SHP77 treated with DMSO at 0.1 percent for 48 hours (cell line): ENCODE measurements at places on chromosomes 4 and X.

DNA sequence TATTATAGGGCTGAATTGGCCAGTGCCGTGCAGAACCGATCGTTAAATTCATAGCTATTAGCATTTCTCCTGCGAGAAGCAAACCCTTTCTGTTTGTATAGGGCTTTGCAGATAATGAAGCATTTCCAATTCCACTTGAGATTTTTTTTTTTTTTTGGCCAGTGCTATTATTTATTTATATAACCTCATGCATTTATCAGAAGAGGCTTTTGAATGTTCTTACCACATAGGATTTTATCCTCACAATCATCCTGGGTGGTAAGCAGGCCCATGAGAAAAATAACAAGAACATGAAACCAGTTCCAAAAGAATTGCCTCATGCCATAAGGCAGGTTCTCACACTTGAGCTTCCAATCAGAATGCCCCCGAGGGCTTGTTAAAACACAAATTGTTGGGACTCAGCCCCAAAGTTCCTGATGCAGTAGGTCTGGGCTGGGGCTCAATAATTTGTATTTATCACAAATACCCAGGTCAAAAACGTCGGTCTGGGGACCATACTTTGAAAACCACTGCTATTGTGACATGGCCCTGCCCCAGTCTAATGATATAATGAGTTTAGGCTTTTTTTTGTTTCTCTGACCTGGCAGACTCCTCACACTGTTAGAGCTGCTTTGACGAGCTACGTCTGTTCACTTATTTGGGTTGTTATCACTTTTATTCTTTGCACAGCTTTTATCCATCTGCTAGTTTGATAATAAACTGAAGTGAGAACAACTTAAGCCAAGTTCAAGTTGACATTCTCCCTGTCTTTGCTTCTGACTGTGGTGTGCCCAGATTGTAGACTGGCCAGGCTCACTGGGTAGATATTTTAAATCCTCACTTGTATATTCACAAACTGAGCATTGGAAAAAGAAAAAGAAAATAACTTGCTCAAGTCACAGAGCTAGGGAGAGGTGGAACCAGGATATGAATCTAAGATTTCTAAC is 20.1 kb downstream of the SUPT20HL1 start:
- DNase-seq, result no peak

DNA sequence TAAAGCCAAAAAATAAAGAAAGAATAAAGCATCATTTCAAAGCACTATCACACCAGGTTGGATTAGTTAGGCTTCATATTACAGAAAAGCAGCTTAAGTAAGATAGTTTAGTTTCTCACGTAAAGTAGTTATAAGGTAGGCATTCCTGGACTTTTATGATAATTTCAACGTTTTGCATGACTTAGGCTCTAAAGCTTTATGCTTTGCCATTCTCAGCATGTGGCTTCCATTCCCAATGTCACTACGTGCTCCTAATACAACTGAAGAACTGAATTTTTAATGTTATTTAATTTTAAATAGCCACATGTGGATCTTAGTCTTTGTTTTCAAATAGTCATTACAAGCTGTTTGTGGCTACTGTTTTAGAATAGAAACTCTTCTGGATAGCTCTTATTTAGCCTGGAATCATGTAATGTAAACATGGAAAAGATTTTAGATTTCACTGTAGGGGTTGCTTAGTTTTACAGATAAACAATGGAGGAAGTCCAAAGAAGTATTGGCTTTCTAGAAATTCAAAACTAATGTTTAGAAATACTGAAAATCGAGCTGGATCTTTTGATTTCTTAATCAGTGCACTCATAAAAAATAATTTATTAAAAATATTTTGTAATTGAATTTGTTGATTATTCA is 710.0 kb downstream of the IL1RAPL1 start:
- DNase-seq, result no peak

- no peak for DNase-seq
These were observed 68.3 kb downstream of the LARP7 start for GRCh38 chr4:112704991-112705845.

GRCh38 chrX:151695583-151696340 is 504 bp downstream of the PRRG3 start:
- DNase-seq, result no peak

DNA sequence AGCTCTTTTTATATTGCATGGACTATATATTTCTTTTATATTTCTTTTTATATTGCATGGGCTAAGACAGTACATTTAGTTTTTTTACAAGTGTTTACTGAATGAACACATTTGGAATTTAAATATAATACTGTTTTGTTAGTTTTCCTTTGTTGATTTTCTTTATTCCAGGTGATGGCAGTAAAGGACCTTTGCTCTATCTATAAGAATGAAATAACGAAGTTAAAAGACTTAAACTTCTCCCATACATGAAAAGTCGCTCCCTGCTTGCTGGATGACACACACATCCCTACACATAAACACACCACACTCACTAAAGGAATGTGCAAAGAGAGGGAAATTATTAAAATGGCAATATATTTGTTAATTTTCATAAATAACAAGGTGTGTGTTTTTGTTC is 102.5 kb upstream of the ANXA10 start:
- no peak for DNase-seq

- DNase-seq, result peak; percentile 5
These were observed 47.7 kb downstream of the TIGD2 start for GRCh38 chr4:89158884-89159503.

DNA sequence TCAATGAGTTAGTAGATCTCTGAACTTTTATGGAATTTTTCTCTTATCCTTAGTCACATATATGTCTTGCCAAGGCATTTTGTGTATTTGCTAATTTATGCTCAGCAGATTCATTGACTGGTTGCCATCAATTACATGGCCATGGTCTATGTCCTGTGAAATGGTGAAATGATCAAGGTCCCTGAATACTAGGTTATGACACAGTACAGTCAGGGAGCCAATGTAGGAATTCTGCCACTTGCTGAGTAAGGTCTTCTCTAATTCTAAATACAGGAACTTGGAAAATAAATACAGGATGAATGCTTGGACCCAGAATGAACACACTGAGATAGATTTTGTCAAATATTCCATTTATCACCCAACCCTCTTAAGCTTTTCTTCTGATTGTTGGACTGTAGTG is 35.2 kb downstream of the ALPK1 start:
- no peak for DNase-seq

DNA sequence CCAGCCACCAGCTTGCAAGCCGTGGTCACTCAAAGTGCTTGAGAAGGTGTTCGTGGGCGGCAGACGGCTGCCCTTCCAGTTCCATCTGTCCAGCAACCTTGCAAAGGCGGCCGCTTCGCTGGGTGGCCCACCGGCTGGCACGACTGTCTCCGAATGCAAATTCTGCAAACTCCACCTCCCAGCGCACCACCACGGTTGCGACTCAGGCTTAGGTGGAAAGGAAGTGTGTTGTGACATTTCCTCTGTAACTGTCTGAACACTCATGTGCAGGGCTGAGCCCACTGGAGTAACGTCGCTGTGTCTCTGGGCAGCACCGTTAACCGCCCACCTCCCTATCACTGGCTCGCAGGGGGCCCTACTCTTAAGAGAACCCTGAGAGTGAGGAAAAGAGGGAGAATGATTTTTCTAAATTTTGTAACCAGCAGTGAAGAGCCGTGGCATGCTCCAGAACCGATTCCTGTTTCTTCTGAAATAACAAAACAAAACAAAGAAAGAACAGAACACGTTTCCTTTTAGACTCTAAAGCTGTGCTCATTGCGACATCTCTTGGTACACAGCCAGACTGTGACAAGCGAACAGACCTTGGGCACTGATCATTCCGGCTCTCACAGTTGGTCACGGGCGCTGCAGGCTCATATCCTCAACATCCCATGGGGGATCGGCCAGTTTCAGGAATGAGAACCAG is at the start of gene P2RY8:
TSS of gene P2RY8 (minus strand) at position 155 of the 685 bp plus-strand sequence. CDS start 70,627 bp downstream, outside the sequence.
- no peak for DNase-seq

GRCh38 chrX:12887767-12888166 is 18.7 kb upstream of the TLR8 start:
- no peak for DNase-seq

DNA sequence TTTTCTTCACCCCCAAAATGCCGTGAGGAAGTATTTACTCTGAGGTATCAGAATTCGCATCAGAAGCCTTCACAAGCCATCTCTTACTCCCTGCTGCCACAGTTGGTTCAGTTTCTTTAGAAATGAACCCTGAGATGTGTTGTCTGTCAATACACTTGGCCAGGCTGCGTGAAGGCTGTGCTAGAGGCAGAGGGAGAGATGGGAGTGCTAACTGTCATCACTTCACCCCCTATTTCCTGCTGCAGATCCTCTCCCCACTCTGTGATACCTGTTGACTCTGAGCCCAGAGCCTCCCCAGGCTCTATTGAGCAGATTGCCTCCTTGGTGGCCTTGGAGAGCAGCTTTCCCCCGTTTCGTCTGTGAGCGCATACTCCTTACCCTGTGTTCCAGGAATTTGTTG is 34.8 kb downstream of the FHIP1A start:
- DNase-seq, result no peak

GRCh38 chrX:132037479-132037993 is 14.4 kb downstream of the STK26 start:
- no peak for DNase-seq

DNA sequence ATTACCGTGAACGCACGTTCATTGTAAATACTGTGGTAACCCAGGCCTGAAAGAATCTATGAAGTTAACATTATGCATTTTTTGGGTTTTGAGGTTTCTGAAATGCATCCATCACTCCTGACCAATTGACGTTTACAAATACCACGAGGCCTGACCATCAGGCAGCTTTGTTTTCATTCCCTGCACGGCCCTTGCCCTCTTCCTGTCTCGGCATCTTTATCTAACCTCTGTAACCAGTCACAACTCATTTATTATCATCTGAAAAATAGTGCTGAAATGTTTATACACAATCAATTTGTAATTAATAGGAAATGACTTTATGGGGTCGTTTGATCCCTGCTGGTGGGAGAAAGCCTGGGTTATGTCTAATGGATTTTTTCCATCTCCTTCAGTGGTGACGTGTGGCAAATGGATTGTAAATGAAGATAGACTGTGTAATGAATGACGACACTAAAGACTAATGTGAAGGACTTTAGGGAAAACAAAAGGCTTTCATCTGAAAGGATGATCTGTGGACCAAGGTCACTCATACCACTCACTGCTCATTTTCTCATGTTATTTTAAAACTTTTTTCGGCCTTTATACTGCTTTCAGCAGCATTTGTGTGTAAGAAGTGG is 102.7 kb upstream of the SORBS2 start:
- DNase-seq, result no peak

GRCh38 chr4:1365271-1366178 is 18.5 kb downstream of the UVSSA start:
- DNase-seq, result no peak

- DNase-seq, result no peak
These were observed 13.7 kb downstream of the ADH6 start for GRCh38 chr4:99205153-99205979.

DNA sequence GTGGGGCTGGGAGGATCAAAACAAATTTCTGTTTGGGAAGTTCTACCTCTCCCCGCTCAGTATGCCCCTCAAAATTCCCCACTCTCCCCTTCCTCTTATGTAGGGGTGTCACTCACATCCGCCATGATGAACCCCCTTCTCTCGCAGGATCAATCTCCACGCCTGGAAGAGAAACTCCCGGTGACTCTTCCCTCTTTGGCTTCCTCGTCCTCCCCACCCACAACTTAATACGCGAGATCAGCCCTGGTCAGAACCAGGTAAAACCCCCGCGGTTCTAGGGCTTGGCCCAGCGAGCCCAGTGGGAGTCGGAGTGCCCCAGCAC is 427 bp downstream of the LAMTOR3 start:
- no peak for DNase-seq

GRCh38 chr4:147938496-147938895 is 206.6 kb downstream of the ARHGAP10 start:
- no peak for DNase-seq

GRCh38 chr4:149886786-149887490 is 71.3 kb upstream of the IQCM start:
- DNase-seq, result no peak

- DNase-seq, result no peak
These were observed 125.9 kb downstream of the FRYL start for GRCh38 chr4:48654015-48654664.

DNA sequence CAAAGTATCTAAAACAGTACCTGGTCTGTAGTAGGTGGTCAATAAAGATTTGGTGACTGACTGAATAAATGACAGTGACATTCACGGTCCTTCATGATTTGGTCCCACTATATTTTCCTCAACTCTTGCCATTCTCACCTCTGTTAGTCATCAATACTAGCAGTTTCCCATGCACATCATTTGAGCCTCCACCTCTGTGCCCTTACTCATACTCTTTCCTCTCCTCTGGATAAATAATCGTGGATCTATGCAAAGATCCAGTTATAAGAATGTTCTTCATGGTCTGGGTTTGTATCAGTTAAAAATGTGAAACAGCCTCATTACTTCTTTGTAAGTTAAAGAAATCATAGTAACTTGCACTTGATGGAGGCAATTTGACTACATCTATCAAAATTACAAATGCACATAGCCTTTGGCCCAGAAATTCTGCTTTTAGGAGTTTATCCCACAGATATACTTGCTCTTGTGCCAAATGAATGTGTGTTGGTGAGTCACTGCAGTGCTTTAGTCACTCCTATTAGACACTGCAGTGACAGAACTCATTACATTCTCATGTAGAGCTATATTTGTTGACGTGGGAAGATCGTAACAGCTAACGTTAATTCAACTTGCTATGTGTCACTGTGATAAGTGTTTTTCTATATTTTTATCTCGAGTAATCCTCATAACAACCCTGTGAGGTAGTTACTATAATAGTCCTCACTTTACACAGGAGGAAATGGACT is 121.9 kb upstream of the SMIM10 start:
- DNase-seq, result no peak

GRCh38 chr4:69689599-69689998 is 36.6 kb upstream of the UGT2A1 start:
- DNase-seq, result no peak

GRCh38 chr4:27318740-27319139 is 458.1 kb downstream of the STIM2 start:
- peak; percentile 1 for DNase-seq

GRCh38 chr4:188021548-188022249 is 26.1 kb downstream of the ZFP42 start:
- DNase-seq, result no peak

DNA sequence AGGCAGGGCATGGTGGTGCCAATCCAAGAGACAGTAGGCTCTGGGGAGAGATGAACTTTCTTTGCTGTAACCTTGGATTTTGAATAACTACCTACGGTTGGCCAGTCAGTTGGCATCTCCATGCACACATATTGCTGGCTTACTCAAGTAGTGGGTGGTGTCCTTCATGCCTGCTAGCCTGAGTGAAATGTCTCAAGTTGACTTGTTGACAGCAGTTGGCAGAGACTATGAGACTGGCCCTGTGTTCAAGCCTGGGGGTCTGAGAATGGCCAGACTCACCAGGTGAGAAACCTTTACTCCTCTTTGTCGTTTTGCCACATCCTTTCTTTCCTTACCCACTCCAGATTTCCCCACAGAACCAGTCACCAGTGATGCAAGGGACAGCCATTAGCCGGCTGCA is 173.3 kb downstream of the MID1IP1 start:
- DNase-seq, result no peak

DNA sequence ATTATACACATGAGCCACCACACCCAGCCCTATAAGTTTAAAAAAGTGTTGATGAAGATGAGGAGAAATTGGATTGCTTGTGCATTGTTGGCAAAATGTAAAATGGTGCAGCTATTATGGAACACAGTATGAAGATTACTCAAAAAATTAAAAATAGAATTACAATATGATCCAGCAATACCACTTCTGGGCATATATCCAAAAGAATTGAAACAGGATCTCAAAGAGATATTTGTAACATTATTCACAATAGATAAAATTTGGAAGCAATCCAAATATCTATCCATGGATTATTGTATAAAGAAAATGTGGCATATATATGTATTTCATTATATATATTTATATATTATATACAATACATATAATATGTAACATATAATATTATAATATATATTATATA is 515.6 kb upstream of the GNPDA2 start:
- no peak for DNase-seq

GRCh38 chrX:14506866-14507265 is 22.5 kb upstream of the GLRA2 start:
- DNase-seq, result no peak
